NCI-H187 (cell line): ENCODE measurements at places on chromosomes 4 and X.

DNA sequence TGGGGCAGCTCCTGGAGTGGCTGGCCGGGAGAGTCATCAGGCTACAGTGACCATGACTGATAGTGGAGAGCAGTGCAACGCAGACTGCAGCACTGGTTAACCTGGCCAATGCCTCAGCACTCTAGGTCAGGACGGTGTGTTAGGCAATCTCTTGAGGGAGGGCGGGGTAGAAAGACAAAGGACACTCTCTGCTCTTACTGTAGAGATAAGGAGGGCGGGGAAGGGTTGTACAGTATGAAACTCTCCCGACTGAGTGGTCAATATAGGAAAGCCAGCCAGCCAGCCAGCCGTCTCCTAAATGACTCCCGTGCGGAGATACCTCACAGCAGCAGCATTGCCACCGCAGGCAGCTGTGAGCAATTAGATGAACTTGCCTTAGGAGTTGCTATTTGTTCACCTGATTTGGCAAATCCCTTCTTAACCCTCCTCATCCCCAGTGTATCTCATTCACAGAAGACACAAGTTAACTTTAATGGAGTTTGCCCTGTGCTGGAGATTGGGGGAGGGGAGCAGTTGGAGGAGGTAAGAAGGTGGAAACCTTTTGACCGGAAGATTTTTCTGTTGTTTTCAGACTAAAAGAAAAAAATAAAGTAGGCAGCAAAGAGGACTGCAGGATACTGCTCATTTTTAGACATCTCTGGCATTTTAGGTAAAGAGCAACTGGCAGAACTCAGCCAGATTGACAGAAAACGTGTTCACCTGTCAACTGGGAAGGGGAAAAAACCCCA is 330.5 kb downstream of the HNRNPD start:
- no peak for DNase-seq

GRCh38 chr4:11900359-11900758 is 471.7 kb upstream of the HS3ST1 start:
- no peak for DNase-seq

DNA sequence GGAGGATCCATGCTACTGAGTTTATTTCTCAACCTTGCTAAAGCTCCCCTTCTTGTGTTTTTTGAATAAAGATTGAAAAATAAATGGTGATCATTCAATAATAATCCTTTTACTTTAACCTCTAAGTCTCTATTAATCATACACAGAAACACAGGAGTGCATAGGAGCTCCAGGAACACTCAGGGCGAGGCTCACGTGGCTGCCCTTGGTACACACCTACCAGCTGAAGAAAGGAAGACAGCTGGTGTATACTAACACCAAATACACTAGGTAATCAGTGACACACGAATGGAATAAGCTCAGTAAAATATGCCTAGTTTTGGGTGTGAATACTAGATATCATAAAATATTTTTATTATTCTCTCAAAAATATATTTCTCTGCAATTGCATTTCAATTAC is 26.2 kb downstream of the CCDC149 start:
- DNase-seq = no peak

DNA sequence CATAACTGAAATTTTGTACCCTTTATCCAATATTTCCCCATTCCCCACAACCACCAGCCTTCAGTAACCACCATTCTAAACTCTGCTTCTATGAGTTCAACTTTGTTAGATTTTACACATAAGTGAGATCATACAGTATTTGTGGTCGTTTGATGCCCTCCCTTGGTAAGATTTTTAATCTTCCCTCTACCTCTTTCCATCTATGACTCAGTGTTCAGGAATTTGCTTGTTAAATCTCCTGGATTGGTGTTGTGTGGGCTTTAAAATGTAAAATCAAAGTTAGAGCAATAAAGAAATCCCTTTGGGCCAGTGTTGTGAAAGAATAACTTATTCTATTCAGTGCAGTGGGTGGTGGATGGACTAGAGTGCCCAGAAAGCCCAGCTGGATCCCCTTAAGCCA is 37.4 kb downstream of the SLC16A2 start:
- no peak for DNase-seq

GRCh38 chr4:14254926-14255325 is 627.4 kb upstream of the BOD1L1 start:
- DNase-seq = no peak

- no peak for DNase-seq
Observed at GRCh38 chrX:1385253-1386223, 6.4 kb downstream of the SLC25A6 start.

- no peak for DNase-seq
Observed at GRCh38 chr4:37953156-37953555, 7.0 kb upstream of the PTTG2 start.

DNA sequence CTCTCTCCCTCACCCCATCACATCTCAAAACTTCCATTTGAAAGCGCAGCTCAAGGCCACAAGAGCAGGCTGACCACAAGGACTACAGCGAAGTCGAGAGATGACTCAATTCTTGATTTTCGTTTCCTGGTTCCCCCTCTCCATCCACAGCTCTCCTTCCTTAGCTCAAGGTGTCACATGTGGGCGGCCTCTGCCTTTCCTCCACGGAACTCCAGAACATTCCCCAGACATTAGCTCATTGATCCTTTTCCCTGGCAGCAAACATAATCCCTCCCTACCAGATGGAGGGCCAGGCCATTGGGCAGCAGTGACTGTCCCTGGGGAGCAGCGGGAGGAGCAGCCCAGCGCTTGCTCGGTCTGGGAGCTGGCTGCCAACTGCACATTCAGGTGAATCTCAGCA is 56.3 kb downstream of the CCDC149 start:
- no peak for DNase-seq

DNA sequence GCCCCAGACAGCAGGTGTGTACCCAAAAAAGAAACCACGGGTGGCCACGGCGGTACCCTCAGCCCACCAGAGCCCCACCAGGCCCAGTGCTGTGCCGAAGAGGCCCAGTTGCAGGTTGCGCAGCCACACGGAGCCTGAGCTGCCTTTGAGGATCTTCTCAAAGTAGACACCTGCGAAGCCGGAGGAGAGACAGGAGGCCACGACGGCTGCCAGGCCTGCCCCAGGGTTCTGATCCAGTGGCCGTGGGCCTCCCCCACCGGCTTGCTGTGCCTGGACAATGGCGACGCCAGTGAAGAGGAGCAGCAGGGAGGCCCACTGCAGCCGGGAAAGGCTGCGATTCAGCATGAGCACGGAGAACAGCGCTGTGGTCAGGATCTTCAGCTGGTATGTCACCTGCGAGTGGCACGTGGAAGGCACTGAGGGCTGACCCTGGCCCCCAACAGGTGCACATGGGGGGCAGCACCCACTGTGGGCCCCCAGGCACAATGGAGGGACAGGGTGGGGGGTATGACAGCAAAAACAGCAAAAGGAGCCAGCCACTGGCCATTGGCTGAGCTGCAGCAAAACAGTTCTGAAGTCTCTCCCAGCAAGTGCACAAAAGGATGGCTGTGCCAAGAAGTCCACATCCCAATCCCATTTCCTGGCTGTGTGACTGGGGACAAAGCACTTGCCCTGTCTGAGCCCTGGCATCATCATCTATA is 6.2 kb downstream of the SLC35A2 start:
- no peak for DNase-seq

DNA sequence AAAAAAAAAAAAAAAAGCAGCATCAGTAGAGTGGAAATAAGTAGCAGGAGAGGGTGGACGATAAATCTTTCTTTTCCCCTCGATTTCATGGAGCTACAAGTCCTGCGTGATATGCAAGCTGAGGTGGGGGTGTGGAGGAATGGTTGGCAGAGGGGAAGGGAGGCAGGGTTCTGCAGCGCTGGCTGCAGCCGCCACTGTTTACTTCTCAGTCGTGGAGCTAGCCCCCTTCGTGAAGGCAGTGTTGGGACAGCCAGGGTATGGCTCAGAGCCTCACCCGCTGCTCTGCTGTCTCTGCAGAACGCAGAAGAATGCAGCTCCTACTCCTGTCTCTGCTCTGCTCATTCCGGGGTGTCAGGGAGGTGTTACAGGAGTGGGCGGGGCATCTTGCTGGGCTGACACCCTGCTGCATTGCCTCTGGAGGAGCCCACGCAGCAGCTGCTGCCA is 140.6 kb downstream of the GPM6A start:
- DNase-seq = no peak

GRCh38 chr4:73725510-73725909 is 14.9 kb upstream of the CXCL8 start:
- DNase-seq = no peak

GRCh38 chrX:120000490-120001246 is 57.1 kb upstream of the NKAP start:
- DNase-seq = no peak

- DNase-seq = no peak
Observed at GRCh38 chr4:11736978-11737377, 308.3 kb upstream of the HS3ST1 start.

DNA sequence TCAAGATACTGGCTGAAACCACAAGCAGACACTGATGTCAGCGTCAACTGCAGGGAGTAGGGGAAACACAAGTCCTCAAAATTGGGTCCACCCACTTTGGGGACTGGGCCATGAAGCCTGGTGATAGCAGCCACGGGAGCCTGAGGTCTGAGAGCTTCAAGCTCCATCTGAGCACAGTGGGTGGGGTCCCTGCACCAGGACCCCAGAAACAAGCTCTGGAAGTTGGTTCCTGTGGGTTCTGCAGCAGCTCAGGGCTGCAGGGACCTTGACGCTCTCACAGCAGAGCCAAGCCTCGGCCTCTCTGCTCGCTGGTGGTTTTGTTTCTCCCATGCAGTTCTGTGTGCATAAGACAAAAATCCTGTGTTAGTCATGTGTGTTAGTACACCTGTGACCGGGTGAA is 54.5 kb downstream of the CPLX1 start:
- DNase-seq = no peak

- no peak for DNase-seq
Observed at GRCh38 chr4:121126449-121127006, 37.6 kb downstream of the TNIP3 start.

- DNase-seq = no peak
Observed at GRCh38 chrX:50812995-50813842, 775 bp downstream of the SHROOM4 start.
